ENCODE measurements at places on chromosomes 5 and 9.
A peak's percentile ranks its signal among the peaks of the same experiment; 100 is the strongest.

DNA sequence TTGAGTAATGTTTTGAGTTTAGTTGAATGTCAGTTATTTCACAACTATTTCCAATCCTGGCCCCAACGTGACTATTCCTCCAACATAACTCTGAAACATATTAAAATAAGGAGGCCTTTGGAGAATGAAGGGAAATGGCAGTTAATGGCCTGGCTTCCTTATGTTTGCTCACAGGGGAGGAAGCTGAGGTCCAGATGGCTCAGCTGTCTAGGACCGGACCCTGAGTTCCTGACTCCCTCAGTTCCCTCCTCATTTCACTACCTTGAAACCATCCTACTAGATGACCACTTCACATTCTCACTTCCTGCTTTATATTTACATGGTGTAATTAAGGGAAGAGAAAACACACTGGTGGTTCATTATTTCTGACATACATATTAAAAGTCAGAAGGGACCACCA lies 6.6 kb downstream of the OTULINL start:
- DNase-seq: no peak

GRCh38 chr5:10673017-10673389 lies 88.0 kb downstream of the DAP start:
- no peak for DNase-seq

GRCh38 chr9:84062538-84062937 lies 81.9 kb downstream of the RMI1 start:
- DNase-seq: no peak

- no peak for DNase-seq
These were observed 25.6 kb downstream of the ANKRD55 start for GRCh38 chr5:56207537-56207936.

DNA sequence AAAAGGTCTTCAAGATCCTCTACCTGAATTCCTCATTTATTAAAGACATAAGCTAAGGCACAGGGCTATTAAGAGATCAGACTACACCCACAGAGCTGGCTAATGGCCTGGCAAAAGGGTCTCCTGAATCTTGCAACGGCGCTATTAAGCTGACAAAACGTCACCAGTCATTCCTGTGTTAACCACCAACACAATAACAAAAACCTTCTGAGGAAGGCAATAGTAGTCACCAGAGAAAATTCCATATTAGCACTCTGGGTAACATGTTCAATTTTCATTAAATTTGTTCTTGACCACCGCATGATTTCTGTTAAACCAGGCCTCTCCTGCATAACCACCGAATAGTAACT lies 77.0 kb downstream of the GNAQ start:
- no peak for DNase-seq

DNA sequence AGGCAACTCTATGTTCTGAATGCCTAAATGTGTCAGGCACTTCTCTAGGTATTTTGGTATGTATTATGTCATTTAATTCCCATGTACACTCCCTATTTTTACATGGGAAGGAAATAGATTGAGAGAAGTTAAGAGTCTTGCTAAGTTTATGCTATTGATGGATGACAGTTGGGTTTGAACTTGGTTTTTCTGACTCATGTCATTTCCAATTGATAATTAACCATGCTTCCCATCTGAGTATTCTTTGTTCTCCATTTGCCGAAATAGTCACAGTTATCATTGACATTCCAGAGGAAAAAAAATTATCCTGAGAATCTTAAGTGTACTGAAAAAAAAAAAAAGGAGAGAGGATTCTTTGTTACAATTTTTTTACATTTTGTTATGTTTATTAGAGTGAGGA lies 23.1 kb upstream of the DMRTA1 start:
- no peak for DNase-seq

GRCh38 chr9:92602413-92602812 lies 66.6 kb upstream of the ECM2 start:
- DNase-seq: no peak

GRCh38 chr9:35070823-35071813 lies 1.3 kb downstream of the VCP start:
- DNase-seq: no peak

DNA sequence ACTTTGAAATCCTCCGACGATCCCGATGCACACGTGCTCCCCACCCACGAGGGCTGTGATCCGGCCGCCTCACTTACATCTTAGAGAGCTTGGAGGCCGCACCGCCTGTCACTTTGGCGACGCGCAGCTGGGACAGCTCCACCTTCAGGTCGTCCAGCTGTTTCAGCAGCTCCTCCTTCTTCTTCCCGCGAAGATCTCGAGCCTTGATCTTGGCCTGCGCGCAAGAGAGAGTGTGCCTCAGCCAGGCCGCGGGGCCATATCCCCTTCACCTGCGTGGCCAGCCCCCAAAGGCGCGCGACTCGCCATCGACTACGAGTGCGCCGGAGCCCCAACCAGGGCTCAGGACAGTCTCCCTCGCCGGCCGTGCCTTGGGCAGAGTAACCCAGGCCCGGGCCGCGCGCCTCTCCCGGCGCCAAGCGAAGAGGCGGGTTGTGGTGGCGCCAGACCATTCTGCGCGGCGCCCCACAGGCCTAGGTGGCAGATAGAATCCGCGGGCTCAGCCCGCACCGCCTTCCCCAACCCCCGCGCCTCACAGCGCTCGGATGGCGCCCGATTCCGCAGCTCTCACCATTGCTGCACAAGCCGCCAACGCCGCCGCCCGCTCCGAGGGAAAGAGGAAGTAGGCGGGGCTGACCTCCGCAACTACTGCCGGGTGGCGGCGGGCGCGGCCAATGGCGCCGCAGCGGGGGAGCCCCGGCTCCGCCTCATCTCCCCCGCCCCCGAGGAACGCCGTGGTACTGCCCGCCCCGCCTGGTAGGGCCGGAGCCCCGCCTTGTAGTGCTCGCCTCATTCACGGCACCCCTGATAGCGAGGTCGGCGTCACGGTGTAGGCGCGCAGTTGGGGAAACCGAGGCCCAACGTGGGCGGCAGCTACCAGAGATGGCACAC lies at the start of the genes ARPC5L and RPL35:
Gene ARPC5L (plus strand): TSS at position 789 of the 888 bp plus-strand sequence. CDS start 7,161 bp downstream, outside the sequence.
Gene RPL35 (minus strand): TSS at position 616 of the 888 bp plus-strand sequence. CDS start 45 bp downstream, at position 571.
- DNase-seq: peak; percentile 91

DNA sequence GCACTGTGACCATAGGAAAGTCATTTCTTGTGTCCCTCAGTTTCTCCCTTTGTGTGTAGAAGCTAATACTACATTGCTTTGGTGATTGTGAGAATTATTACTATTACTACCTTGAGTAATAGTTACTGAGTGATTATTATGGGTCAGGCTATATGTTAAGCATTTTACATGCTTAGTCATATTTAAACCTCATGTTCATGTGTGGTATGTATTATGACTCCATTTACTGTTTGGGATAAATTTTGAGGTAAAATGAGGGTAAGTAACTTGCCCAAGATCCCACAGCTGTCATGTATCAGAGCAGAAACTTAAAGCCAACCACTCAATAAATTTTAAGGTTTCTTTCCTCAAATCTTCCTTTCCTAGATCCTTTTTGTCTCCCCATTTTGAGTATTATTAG lies 28.3 kb downstream of the SLF1 start:
- DNase-seq: no peak

- DNase-seq: no peak
These were observed 19.9 kb downstream of the GOLM1 start for GRCh38 chr9:86079421-86079831.

GRCh38 chr9:105508530-105508929 lies 49.4 kb upstream of the FKTN start:
- DNase-seq: no peak

DNA sequence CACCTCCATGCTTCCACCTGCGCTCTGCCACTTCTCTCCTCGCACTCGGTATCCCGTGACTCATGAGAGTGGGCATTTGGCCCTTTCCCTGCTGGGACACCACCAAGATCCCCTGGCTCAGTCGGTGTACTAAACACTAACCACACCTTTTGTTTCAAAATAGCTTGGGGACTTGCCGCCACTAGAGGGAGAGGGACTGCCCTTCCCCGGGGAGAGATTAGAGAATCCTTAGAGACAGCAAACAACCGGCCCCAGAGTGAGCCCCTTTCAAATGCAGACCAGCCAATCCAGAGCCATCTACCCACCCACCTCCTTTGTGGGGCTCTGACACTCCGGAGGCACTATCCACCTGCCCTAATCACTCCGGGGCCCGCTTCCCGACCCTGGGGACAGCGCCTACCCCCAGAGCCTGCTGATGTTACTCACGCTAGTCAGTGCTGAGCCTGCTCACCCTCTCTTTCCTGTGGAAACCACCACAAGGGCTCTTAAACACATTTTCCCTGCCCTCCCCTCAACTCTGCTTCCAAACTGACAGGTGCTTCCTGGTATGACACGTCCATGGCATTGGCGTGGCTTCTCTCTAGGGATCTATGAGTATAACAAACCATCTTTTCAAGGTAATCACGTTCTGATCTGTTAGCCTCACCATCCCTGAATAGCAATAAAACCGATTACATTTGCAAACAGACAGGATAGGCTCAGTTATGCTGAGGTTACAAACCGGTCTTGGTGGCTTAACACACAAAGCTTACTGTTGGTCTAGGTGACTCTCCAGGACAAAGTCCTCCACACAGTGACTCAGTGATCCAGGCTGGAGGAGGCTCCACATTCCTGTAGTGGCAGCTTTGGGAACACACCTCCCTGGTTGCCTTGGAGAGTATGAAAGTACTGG lies 180.1 kb upstream of the MVB12B start:
- DNase-seq: peak; percentile 93

- no peak for DNase-seq
These were observed 131.0 kb downstream of the ADAMTS16 start for GRCh38 chr5:5270958-5271785.

GRCh38 chr9:114799441-114799840 lies 6.4 kb downstream of the TNFSF15 start:
- DNase-seq: no peak

- no peak for DNase-seq
These were observed 161.4 kb downstream of the CHSY3 start for GRCh38 chr5:130065617-130066016.

All from NCI-H1436 (cell line).